ENCODE measurements at places on chromosomes 1 and 21.

- peak; percentile 19 for DNase-seq
Measured at GRCh38 chr1:20731057-20731991, 1.2 kb downstream of the SH2D5 start.

GRCh38 chr1:198577444-198577843 lies 37.0 kb upstream of the ATP6V1G3 start:
- no peak for DNase-seq

GRCh38 chr1:166237675-166238074 lies 70.9 kb upstream of the FAM78B start:
- DNase-seq: no peak

- no peak for DNase-seq
Measured at GRCh38 chr1:3217979-3218679, 149.1 kb downstream of the PRDM16 start.

DNA sequence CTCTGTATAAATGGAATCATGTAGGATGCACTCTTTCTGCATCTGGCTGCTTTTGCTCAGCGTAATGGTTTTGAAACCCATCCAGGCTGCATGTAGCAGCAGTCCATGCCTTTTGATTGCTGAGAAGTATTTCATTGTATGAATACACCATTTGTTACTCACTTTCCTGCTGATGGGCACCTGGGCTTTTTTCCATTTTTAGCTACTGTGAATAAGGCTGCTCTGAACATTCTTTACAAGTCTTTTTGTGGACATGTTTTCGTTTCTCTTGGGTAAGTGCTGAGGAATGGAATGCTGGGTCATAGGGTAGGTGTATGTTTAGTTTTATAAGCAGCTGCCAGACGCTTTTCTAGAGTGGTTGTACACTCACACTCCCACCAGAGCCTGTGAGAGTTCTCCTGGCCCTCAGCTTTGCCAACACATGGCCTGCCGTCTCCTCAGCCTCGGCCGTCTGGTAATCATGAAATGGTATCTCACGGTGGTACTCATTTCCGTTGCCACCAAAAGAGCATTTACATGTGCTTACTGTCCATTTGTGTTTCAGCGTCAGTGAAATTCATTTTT lies 22.7 kb downstream of the SLX9 start:
- no peak for DNase-seq

DNA sequence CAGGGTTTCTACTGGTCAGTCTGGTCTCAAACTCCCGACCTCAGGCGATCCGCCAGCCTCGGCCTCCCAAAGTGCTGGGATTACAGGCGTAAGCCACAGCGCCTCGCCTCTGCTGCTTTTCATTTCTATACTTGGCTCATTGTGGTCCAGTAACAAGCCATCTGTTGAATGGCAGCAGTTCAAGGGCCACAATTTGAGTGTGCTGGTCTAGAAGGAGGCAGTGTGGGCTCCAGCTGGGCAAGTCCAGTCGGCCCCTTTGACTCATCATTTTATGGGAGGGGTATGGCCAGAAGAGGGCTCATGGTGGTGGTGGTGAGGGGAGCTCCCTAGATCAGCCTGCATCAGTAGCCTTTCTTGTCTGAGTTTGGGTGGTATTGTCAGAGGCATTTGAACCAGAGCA lies 33.2 kb downstream of the ATP8B2 start:
- DNase-seq: no peak

- DNase-seq: no peak
Measured at GRCh38 chr1:226203240-226203639, 16.7 kb upstream of the ACBD3 start.

DNA sequence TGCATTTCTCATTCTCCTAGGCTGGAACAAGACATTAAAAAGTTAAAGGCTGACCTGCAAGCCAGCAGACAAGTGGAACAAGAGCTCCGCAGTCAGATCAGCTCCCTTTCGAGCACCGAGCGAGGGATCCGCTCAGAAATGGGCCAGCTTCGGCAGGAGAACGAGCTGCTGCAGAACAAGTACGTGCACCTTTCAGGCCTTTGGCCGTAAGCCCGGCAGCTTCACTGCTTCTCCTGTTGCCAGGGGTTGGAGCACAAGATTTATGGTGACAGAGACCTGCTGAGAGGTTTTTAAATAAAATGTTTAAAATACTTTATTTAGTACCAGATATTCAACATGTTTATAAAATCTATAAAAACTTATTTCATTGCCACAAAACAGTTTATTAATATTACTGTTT lies 53.4 kb downstream of the MACO1 start:
- DNase-seq: no peak

DNA sequence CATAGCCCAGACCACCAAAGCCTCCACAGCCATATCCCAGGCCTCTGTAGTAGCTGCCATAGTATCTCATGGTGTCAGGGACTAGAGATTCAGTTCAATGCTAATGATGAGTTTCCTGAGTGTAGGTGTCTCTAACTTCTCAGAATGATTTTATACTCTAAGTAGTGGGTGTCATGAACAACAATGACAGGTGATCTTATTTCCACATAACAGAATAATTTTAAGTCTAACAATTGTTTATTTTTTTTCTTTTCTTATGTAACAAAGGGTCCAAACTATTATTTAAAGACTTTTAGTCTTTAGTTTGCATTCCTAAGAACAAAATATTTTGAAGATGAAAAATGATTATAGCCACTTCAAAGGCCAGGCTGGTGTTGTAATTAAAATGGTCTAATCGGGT lies at the start of gene KRTAP19-6:
TSS of gene KRTAP19-6 (minus strand) at position 101 of the 400 bp plus-strand sequence. CDS start at position 70, 31 bp downstream.
- DNase-seq: no peak

DNA sequence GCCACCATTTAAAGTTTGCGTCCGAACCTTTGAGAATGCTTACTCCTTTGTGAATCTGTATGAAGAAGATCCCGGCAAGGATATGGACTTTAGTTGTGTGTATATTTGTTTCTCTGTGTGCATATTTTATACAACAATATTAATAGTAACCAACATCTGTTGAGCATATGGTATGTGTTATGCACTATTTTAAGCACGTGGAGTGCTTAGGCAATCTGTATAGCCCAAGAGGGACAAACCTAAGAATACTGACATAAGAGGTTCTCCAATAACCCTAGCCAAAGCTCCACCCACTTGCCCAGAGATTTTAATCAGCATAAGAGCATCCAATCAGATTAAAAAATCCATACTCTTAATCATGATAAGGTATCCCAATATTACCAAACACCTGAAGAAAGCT lies 92.7 kb downstream of the MAB21L3 start:
- no peak for DNase-seq

DNA sequence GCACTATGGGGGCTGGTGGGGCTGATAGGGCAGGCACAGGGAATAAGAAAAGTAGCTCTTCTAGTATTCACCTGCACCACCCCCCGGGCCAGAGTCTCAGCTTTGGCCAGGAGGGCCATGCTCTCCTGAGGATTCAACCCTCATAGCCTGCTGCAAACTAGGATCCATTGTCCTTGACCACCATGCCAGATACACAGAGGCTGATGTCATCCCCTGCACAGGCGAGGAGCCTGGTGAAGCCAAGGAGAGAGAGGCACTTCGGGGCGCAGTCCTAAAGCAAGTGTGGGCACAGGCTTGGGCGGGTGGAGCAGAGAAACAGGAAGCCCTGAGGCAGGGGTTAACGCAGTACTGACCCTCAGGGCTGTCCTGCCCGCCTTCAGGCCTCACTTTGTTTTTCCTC lies 29.5 kb downstream of the TMEM53 start:
- no peak for DNase-seq

- no peak for DNase-seq
Measured at GRCh38 chr1:155006601-155007101, 4.0 kb downstream of the ZBTB7B start.

- DNase-seq: peak; percentile 77
Measured at GRCh38 chr1:202599669-202600431, 110.4 kb downstream of the SYT2 start.

DNA sequence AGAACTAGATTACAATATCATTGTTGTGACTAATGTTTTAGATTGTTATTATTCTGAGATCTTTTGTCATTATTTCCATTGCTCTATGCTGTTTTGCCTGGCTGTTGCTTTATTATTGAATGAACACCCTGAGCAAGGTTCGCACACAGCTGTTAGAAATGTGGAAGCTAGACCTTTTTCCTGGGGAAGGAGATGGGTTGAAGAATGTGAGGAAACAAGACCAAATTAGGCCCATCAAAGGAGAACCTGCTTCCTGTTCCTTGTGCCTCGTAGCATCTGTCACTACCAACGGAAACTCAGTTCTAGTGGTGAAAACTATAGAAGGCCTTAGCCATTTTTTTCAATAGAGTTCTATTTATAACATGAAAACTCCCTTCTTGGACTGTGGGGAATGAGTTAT lies 68.7 kb downstream of the RGL1 start:
- no peak for DNase-seq

GRCh38 chr21:46153247-46154154 lies 1.9 kb downstream of the FTCD start:
- peak; percentile 76 for DNase-seq

DNA sequence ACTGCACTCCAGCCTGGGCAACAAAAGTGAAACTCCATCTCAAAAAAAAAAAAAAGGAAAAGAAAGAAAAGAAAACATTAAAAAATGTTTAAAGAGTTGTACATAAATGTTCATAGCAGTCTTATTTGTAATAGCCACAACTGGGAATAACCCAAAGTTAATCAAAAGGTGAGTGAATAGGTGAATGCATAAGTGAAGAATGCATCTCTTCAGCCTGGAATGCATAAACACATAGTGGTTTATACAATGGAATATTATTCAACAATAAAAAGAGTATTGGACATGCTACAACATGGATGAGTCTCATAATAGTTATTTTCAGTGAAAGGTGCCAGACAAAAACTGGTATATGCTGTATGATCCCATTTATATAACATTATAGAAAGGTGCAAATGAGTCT lies 18.1 kb downstream of the LDLRAD1 start:
- no peak for DNase-seq

DNA sequence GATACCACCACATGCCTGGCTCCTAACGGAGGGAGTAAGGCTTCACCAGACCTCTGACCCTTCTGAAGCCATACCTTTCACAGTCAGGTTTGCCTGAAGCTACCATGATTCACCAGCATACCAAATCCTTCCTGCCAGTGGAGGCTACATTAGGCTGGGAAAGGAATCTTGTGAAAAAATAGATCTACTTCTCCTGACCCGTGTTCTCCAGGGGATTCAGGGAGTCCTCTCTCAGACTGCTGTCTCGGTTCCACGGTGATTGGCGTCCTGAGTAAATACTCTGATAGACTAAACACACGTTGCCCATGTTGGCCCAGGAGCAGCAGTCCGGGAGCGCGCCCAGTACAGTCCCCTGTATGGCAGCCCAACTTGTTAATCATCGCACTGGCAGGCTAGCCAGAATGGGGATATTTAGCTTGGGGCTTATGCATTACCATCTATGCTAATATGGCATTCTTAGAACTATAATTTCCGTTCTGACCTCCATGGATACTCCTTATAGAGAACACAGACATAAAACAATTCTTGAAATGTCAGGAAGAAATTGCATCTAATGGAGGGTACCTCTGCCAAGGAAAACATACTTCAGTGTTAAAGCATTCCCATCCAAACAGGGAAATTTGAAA lies 173.2 kb downstream of the ROR1 start:
- peak; percentile 82 for DNase-seq

DNA sequence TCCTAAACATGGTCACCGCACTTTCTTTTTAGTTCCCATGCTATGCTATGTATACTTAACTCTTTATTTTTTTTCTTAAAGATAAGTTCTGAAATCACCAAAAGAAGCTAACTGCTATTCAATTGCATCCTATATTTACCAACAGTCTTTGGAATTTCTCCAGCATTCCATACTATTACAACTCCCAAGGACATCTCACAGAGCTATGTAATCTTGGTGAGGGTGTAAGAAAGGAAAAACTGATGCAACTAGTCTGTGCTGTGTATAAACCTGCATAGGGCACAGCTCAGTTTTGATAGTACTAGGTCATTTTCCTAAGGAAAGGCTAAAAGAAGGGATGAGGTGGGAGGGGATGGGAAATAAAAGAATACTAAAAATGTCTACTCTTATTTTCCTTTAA lies 78.0 kb downstream of the PTPN14 start:
- DNase-seq: no peak

GRCh38 chr1:26786437-26787380 lies 1.0 kb upstream of the PIGV start:
- DNase-seq: peak; percentile 83

GRCh38 chr1:238384381-238384780 lies 493.7 kb upstream of the ZP4 start:
- DNase-seq: no peak

Data from right hindlimb (tissue), 1 donor.